ENCODE measurements at places on chromosomes 2 and 18.

DNA sequence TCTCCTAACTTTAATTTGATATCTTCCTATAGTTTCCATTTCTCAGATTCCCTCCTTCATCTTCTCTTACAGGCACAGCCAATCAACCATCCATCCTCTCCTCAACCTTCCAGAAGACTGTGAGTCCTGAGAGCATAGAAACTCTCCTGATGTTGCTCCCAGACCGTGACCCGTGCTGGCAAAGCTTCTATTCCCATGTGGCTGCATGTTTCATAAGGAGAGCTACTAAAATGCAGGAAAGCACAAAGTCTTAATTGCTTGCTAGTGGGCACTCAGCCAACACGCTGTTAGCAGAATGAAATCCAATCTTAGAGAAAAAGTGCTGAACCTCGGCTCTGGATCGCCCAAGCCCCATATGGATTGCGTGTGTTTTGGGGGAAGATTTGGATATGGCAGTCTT lies 1244.7 kb upstream of the ZEB2 start:
- DNase-seq = peak; percentile 85

GRCh38 chr2:137812517-137812916 lies 151.8 kb upstream of the HNMT start:
- DNase-seq = no peak

DNA sequence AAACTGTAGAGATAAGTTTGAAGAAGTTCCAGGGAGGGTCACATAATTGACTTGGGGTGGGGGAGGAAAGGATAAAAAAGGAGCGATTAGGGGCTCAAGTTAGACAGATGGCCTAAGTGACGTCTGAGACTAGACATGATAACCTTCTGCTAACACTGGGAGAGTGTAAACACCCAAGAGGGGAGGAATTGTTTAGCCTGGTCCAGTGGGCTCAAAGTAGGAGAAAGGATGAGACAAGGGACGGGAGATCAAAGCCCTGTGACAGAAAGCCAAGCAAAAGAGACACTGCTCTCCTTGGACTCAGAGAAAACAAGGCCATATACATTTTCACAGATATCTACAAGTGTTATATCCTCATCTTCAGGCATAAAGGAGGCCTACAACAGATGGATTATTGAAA lies 45.5 kb upstream of the IHH start:
- no peak for DNase-seq

- peak; percentile 71 for DNase-seq
These were observed 3.5 kb downstream of the NDUFA10 start for GRCh38 chr2:240021488-240022104.

- no peak for DNase-seq
These were observed 114.0 kb downstream of the SP3 start for GRCh38 chr2:173851141-173851641.

DNA sequence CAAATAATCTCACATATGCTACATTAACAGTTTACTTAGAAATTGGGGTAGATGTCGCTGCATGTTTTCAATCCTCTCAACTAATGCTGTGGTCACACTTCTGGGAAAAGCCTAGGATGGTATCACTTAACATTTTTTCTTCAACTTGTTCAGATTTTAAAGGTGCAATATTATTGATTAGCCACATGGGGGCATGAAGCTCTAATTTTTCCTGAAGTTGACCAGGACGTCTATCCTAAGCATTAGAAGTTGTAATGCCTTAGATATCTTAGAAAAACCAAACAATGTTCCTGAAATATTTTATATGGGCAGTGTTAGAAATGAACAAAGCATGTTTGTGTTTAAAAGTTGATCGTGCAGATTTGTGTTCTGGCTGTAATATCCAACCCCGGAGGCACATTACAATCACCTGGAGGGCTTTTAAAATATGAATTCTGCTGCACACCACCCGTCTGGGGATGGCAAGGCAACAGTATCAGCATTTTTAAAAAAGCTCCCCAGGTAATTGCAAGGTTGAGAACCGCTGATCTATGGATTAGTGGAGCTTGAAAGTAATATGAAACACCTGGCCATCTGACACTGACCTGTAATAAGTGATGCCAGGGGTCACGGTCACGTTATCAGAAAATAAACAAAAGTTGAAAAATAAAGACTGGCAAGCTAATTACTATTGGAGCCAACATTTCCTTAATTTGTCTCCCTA lies 100.5 kb upstream of the LMAN1 start:
- DNase-seq = peak; percentile 74

DNA sequence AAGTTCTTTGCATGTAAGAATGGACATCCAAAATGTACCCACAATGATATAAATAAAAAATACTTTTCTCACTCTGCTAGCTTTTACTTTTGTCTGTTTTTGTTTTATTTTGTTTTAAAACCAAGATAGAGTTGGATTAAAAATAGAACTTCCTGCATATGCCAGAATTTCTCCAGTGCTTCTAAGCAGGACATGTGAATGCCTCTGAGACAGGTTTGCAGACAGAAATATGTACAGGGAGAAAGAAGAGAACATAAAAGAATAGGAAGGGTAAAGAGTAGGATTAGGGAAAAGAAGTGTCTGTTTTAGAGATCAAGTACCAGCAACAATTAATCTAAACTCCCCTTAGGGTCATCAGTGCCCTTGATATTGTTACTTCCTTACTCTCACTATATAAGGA lies 114.4 kb downstream of the BMPR2 start:
- DNase-seq = no peak

DNA sequence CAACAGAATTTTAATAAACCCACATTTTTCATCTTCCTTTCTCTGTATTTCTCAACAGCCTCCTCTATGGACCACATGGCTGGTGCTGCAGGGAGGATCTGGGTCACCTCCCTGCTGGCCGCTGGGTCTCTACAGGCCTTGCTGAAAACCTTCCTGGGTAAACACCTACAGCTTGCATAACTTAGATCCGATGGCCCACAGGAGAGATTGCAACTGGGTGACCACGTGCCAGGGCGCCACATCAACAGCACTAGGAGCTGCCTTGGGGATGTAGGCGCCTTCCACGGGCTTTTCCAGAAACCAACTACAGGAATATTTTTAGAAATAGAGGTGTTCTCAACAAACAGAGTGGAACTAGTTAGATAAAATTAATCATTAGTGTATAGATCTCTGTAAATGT lies 19.4 kb downstream of the TMEM18 start:
- no peak for DNase-seq

GRCh38 chr2:85713836-85714235 lies 19.7 kb downstream of the GNLY start:
- DNase-seq = no peak

DNA sequence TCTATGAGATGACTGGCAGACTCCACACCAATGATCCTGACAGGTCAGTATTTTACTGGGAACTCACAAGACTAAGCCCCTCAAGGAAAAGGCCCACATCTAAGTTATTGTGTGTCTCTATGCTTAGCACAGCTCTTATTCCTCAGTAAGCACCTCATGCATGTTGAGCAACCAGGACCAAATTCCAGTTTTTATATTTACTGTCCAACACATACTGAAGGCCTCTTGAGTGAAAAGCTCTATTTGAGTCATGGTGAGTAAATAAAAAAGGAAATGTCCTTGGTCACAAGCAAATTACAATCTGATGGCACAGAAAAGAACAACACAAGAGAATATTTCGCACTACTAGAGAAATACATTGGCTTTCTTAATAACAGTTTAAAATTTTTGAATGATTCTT lies 87.9 kb upstream of the ETAA1 start:
- DNase-seq = no peak

DNA sequence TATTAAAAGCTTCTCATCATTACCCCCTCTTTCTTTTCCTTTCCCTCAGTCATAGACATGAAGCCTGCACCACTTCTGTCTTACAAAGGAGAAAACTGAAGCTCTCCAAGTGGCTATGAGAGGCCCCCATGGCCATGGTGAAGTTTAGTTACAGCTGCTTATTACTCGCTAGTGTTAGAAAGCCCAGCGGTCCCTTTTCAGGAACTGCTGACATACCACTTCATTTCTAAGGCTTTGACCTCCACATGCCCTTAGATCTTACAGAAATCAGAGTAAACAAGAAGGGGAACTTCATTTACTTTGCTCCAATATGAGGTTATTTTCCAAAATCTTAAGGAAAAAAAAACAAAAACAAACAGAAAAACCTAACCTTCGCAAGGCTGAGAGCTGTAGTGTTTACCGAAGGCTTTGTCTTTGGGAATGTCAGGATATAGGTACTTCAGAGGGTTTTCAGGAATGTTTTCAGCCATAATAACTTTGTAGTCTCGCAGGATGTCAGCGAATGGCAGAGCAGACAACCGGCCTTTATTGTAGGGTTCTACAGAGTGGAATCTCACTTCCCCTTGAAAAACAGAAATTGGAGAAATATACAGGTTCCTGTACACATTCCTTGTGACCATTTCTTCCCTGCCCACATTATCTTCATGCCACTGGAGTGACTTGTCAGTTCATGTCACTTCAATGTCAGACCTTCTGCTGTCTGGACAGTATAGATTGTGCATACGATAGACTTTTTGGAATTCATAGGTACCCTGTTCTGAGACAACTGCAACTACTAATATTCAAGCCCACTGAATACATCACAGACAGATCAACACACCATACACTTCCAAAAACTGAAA lies 18.8 kb upstream of the STAT1 start:
- DNase-seq = no peak

DNA sequence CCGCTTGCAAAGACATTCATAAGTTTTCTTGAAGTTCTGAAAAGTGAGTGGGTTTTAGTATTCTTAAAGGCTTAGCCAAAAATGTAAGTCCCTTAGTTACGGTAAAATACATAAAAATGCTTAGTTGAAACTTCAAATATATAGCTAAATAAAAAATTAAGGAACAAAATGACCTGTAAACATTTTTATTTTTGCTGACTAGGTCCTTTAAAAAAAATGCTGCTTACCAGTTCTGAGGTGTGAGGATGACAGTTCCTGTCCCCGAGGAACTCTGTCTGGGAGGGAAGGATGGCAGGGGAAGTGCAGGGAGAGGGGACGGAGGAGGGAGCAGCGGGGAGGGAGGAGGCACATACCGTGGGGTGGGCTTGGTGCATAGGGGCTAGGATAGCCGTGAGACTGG lies 102.8 kb upstream of the BCL2L11 start:
- no peak for DNase-seq

DNA sequence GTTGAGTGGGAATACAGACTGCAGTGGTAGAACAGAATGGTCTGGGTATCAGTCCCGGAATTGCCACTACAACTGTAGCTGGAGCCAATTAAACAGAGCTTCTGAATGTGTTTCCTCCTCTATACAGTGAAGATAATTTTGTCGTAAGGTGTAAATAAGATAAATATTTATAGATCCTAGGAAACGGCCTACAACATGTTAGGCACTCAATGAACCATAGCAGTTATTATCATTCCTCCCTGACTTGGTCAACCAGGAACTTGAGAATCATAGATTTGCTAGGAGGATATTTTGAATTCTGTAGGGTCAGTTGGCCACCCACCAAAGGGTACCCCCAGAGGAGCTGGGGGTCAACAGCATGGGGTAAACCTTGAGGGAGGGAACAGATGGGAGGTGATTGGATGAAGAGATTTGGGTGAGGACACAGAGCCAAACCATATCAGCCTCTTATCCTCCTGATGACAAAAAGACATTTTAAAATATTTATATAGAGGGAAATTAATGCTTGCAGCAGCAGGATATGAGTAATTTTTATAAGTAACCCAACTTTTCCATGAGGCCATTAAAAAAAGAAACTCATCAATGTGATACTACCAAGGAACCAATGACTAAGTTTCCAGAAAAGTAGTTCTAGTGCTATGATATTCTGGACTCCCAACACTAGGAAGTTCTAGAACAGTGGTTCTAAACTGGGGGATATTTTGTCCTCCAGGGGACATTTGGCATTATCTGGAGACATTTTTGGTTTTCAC lies 4.0 kb downstream of the DHRS9 start:
- DNase-seq = no peak

- DNase-seq = no peak
These were observed 95.4 kb downstream of the DOCK10 start for GRCh38 chr2:224946895-224947294.

- DNase-seq = no peak
These were observed 101.9 kb upstream of the NRP2 start for GRCh38 chr2:205580212-205580987.

- no peak for DNase-seq
These were observed 42.1 kb upstream of the KCNG2 start for GRCh38 chr18:79755496-79756142.

- no peak for DNase-seq
These were observed 33.9 kb upstream of the FOSL2 start for GRCh38 chr2:28358668-28359201.

DNA sequence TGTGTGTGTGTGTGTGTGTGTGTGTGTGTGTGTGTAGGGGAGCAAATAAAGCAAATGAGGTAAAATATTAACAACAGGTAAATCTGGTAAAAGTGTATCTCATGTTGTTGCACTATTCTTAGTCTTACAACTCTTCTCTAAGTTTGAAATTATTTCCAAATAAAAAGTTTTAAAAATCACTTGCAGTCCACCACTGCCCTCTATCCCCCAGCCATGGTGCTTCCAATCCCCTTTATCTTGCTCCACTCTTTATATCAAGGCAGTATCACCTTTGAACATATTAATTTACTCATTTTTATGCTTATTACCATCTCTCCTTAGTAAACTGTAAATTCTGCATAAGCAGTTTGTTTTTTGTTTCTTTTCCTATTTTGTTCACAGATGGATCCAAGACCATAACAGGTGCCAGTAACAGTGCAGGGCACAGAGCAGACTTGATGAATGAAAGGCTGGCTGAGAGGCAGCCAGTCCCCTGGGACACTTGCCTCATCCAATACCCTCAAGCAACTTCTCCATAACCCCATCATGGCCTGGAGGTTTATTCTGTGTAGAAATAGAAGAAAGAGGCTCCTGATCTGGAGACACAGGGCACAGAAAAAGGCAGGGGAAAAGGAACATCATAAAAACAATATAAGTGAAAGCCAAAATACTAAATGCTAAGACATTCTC lies 67.6 kb downstream of the LDAH start:
- no peak for DNase-seq

- DNase-seq = peak; percentile 16
These were observed 43.0 kb upstream of the SLC1A4 start for GRCh38 chr2:64945973-64946768.

DNA sequence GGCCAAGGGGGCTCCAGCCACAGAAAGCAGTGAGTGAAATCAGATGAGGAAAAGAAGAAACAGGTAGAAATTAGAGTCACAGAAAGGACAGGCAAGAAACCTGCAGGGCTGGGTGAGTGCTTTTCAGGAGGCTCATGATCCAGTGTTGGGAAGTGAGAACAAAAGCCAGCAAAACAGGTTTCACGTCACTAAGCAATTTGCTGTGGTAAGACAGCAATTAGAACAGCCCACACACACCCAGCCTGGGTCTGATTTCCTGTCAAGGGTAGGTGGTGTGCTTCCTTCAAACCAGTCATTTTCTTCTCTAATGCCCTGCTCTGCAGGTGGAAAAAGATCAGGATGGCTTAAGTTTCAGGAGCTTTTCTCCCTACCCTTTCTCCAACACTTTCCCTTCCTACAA lies 52.9 kb upstream of the XDH start:
- DNase-seq = no peak

DNA sequence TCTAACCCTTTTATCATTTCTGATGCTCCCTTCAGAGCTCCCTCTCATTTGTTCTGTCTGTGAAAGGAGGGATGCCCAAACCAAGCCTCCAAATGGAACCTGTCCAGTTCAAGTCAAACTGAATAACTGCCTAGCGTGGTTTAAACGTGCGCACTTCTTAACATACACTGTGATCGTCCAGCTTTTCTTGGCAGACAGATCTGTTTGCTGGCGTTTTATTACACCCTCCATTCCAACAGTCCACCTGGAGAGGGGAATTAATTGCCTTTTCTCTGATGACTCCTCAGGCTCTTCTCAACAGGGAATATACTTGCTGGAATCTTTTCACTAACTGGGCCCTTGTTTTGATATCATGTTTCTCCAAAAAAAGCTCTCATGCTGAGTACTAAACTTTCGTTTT lies 379.2 kb upstream of the POU3F3 start:
- DNase-seq = no peak

All from kidney (tissue), 22 donors.